Endothelial cell (in vitro differentiated cells): ENCODE measurements at places on chromosomes 2 and 18.

- DNase-seq = no peak
Observed at GRCh38 chr2:174914853-174915760, 90.1 kb downstream of the CHN1 start.

DNA sequence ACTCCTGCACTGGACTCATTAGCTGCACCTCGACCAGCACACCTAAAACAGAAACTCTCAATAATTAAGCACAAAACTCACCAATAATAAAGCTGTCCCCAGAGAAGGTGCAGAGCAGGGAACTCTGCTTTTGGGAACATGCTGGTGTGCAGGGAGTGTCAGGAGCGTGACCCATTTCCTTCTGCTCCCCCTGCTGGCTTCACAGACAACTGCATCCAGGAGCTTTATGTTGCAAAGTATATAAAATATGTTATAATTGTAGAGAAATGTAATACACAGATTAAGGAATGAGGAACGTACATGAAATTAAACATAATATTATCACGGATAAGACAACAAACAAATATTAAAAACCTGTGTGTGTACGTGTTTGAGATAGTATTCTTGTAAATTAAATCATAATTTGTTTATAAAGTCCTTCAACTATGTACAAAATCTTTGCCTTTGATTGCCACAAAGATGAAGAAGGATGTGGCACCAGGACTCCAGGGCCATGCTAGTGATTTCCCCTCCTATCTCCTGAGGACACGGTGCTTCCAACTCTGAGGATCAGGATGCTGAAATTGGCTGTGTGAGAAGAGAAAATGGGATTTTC lies 68.6 kb upstream of the MAL start:
- DNase-seq = peak; percentile 51

DNA sequence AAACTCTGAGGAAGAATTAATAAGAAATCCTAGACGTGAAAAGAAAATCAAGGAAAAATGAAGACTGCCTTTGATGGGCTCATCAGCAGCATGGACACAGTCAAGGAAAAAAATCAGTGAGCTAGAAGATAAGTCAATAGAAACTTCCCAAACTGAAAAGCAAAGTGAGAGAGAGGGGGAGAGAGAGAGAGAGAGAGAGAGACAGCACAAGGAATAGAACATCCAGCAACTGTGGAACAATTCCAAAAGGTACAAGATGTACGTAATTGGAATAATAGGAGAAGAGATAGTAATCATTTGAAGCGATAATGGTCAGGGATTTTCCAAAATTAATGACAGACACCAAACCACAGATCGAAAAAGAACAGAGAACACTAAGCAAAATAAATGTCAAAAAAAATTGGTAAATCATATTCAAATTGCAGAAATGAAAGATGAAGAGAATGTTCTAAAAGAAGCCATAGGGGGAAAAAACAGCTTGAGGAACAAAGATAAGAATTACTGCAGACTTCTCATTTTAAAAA lies 54.5 kb downstream of the TBC1D8 start:
- no peak for DNase-seq

DNA sequence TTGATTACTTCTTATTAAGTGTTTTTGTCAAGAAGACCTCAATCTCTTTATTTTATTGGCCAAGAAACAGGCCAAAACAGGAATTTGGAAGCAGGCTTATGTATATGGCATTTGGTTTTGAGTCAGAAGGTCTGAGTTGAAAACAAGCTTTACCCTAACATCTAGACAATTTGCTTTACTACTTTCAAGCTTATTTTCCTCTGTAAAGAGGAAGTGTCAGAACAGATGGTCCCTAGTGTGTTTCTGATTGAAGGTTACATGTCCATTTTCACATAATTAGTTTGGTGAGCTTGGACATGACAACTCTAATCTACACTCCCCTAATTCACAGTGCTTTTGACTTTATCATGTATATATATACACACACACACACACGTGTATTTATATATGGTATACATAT lies 19.8 kb upstream of the MAP4K4 start:
- no peak for DNase-seq

GRCh38 chr18:30134020-30134419 lies 908.5 kb downstream of the DSC3 start:
- DNase-seq = no peak

- DNase-seq = no peak
Observed at GRCh38 chr2:158984604-158985135, 16.2 kb downstream of the TANC1 start.

DNA sequence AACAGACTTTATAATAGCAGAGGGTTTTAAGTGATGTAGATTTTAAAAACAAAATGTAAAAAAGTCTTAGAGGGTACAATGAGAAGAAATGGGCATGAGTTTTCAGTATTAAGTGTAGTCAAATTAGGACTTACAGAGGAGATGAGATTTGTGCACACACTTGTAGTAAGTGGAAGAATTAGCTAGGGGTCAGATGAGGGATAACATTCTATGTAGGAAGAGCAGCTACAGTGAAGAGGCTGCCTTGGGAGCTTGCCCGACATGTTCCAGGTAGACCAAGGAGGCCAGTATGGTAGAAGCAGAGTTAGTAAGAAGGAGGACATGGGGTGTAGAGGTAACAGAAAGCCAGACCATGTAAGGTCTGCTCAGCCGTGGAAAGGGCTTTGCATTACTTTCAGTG lies 189.2 kb upstream of the DSEL start:
- no peak for DNase-seq

- DNase-seq = no peak
Observed at GRCh38 chr2:181949047-181949446, 36.6 kb upstream of the PPP1R1C start.

DNA sequence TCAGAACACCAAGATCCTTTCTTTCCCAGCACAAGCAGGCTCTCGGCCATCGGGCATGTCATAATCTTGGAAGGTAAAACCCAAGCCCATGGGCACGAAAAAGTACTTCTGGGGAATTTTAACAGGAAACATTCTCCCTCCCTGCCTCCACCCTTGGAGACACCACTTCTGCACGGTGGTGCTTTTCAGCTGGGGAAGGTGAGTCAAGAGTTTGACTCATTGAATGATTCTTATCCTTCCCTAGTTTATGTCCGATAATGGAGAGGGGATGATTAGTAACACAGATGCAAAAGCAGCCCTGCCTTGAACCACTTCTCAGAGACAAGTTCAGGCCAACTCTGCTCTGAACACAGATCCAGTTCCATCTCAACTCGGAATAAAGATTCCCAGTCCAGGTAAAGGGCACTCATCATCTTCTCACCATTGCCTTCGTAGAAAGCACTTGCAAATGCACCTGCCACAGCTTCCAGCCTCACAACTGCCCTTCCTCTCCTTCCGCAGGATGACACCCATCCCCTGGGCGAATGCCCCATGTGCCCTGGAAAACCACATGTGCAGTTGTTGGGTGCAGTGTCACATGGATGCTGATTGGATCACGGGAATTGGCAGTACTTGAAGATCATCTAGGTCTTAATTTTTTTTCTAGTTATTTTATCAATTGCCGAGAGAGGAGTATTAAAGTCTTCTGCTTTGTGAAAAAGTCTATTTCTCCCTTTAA lies 136.2 kb downstream of the PXDN start:
- DNase-seq = no peak

GRCh38 chr2:45872211-45872610 lies 220.7 kb downstream of the PRKCE start:
- no peak for DNase-seq

DNA sequence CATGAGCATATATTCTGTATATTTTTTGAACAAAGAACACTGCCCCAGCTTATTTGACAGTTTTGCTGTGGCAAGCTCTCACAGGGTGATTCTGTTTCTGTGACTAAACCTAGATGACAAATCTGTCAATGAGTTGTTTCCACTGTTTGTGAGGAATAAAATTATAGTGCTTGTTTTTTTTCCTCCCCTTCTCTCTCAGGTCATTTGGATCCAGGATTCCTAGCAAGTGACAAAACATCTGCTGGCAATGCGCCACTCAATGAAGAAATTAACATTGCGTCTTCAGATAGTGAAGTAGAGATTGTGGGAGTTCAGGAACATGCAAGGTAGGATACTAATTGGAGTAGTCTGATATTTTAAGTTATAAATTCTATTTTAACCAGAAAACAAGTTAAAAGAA lies 149.3 kb downstream of the HAUS1 start:
- DNase-seq = no peak

GRCh38 chr2:7468955-7469354 lies 551.7 kb downstream of the RNF144A start:
- no peak for DNase-seq

- DNase-seq = no peak
Observed at GRCh38 chr2:197497326-197497725, 2.3 kb downstream of the HSPD1 start.

DNA sequence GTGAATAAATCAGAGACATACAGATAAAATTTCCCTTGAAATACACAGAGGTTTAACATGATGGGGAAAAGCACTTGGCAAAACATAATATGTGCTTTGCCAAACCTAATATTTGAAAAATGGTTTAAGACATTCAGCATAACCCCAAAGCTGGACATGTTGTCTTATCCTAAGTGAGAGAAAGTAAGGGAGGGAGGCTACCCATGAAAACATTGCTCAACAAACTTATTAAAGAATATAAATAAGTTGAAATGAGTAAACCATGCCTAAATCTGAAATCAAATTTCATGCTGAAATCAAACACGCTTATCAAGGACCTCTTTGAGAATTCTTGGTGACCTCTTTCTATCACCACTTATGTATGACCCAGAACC lies 81.2 kb downstream of the ARHGAP15 start:
- no peak for DNase-seq

DNA sequence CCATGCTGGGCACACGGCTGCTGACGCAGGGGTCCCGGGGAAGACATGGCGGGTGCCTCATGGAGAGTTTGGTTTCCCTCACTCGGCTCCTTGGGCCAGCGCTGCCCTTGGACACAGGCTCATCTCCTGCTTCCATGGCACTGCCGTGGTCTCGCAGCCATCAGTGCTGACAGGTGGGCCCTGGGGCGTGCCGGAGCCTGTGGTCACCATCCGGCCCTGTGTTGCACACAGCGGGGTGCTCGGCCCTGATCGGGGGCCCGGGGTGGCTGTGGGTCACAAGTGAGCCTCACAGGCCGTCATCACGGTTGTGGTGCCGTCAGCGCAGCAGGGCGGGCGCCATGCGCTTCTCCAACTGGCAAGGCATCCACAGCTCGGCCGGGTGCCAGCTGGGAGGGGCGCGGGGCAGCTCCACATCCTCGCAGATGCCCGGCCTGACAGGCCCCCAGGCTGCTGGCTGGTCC lies 582 bp downstream of the RTP5 start:
- no peak for DNase-seq

- peak; percentile 6 for DNase-seq
Observed at GRCh38 chr2:12931186-12931844, 214.6 kb downstream of the TRIB2 start.

DNA sequence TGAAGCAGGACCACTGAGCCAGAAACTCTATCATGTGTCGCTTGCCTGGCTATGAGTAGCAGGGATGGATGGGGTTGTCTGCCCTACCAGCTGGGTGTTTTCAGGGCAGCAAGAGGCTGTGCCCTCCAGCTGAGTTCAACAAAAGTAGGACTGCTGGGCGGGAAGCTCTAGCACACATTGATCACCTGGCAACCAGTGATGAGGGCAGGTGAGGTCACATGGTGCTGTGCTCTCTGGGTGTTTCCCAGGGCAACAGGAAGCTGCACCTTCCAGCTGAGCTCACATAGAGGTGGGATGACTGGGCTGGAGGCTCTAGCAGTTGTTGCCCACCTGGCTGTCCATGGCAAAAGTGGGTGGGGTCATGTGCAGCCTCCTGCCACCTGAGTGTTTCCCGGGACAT lies 487.3 kb upstream of the VWC2L start:
- DNase-seq = no peak

- DNase-seq = no peak
Observed at GRCh38 chr2:211127501-211127900, 571.1 kb downstream of the CPS1 start.

GRCh38 chr2:71494523-71495155 lies 41.3 kb downstream of the DYSF start:
- no peak for DNase-seq

- no peak for DNase-seq
Observed at GRCh38 chr2:181367906-181368435, 89.2 kb upstream of the ITGA4 start.

DNA sequence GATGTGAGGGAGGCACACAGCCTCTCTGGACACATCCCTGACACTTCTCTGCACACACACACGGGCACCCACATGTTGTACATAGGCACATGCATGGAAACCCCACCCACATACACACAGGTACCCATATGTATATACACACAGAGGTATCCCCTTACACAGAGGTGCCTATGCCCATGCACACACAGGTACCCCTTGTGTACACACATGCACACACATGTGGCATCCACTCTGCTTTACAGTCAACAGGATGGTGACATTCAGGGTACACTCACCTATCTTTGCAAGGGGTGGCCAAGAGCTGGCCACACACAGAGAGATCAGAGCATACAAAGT lies 59.5 kb downstream of the FAM168B start:
- no peak for DNase-seq

DNA sequence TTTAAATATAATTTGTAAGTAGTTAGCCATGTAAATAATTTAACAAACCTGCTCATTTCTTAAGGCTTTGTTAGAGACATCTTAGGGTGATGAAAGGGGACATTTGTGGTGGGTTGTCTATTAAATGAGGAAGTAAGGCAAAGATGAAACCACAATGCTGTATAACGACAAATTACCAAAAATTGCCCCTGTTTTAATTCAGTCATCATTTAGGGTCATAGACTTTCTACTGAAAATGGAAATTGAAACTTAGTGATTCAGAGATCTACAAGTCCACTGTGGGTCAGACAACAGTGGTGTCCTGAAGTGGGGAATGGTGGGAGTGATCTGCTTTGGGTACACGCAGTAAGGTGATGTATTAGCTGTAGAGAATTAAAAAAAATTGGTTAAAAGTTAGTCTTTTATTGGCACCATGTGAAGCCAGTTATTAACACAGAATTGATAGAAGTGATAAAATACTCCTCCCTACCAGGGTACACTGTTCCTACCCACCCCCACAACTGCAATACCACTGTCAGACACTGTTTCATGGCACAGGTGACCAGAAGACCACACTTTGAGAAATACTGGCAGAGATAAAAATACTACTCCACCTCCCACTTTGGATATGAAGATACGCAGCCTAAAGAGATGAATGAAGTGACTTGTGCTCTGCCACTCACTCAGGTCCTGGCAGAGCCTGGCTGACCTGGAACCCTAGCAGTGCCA lies 13.4 kb downstream of the CERS6 start:
- no peak for DNase-seq

DNA sequence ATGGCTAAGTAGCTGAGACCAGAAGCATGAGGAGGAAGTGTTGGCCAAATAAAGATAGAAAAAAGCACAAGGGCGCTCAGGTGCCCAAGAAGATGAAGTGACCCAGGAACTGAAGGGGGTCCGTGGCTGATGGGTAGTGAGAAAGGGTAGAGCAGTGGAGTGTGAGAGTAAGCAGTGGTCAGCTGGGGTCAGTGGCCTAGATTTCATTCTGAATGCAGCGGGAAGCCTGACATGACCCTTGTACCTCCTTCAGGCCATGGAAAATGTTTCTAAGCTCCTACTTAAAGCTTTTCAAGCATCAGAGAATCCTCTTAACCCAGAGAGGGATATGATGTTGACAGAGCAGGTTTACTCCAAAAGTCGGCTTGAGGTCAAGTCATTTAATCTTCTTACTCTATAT lies 89.0 kb upstream of the UNC80 start:
- no peak for DNase-seq
